ENCODE measurements at places on chromosomes 11 and 22. TPM values are rescaled to one million over a fixed set of nuclear protein-coding genes. Genes with fewer than 3 reads are reported as not detected.

SPDYC gene
- not detected for total RNA-seq

KCNK4 gene
- not detected for total RNA-seq

HSD17B12 gene
- 155 TPM for total RNA-seq

ZW10 gene
- 43.1 TPM for total RNA-seq

HMGXB4 gene
- total RNA-seq = 22.6 TPM

XKR3 gene
- not detected for total RNA-seq

MYOD1 gene
- not detected for total RNA-seq

DNA sequence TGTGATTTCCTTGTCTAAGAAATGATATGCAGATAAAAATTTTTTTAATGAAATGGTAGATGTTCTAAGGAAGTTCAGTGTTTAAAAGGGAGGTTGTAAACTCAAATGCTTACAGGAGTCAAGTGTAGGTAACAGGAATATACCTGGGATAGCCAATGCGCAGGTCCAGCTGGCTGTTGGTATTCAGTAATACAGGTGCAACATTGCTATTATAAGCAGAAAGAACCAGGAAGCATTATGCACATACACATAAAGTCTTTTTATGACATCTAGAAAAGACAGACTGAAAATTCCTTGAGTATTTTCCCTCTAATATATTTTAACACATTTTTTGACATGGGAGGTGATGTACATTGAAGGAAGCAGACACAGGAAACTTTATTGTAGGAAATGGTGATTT is 43.6 kb upstream of the B3GNT6 start:
- DNase-seq = no peak
- no peaks in the 10 kb centered on the region for H3K36me3 ChIP-seq
- H3K27me3 ChIP-seq = no peaks in the 10 kb centered on the region
- no peaks in the 10 kb centered on the region for H3K4me1 ChIP-seq

DNA sequence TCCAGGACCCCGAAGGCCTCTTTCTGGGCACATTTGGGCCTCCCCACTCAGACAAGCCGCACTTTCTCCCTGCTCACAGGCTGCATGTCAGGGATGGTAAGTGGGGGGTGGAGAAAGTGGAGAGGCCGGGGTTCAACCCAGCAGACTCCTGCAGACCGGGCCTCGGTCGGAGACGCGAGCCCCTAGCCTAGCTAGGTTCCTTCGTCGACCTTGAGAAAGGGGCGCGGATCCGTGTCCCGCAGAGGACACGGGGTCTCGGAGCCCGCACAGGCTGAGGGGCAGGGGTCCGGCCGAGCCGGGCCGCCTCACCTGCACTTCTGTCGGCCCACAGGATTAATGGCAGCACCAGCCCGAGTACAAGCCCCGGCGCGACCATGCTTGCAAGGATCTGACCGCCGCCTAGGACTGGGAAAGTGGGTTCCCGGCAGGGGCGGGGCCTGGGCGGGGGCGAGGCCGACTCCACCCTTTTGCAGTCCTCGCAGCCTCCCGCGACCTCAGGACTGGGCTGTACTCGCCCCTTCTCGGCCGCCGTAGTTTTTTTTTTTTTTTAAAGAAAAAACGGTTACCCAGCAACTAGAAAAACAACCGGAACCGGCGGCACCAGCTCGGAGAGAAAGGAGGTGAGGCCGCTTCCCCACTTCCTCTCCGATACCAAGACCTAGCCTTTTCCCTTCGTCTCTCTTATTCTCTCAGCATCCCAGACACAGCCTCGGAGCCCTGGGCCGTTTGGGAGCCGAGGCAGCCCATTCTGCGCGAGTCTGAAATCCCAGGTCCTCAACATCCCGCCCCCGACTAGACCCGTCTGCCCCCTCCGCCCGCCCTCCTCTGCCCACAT is at the start of the genes SIAE and SPA17:
Gene SIAE (minus strand): TSS at position 407 of the 835 bp plus-strand sequence. CDS start 31 bp downstream, at position 376.
Gene SPA17 (plus strand): TSS at position 572 of the 835 bp plus-strand sequence. CDS start 1,361 bp downstream, outside the sequence.
- H3K4me3 ChIP-seq = peak within 1 kb of the TSS; percentile 55
- no peaks in the 10 kb centered on the region for H3K36me3 ChIP-seq
- peaks cover 19% of the 10 kb centered on the region for H3K4me1 ChIP-seq
- peak; percentile 99 for DNase-seq

DNA sequence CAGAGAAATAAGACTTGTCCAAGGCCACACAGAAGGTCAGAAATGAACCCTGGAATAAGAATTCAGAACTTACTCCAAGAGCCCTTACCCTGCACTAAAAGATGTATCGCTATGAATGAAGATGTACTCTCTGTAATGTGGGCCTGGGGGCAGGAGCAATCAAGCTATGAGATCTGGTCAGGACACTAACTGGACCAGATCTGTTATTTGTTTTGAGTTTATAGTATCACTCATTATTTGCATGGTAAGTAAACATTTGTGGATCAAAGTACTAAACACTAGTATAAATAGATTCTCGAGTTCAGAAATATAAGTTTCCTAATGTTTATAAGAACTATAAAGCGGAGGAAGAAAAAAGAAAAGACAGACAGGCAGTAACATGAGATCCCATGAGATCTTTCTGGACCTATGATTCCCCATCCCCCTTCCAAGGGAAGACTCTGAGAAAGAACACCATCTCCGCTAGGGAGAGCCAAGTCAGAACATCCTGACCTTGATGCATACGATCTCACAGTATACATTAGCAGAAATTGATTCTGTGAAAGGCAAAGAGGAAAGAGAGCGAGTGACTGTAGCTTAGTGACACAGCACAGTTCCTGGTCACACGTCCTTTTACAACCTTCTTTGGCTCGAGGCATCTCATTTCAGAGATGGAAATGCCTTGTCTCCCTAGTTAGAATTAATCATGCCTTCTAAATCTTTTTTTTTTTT is 71.2 kb downstream of the USP35 start:
- no peak overlapping the region for H3K27ac ChIP-seq
- 0 out of 2 replicates have a peak, but pooled peaks cover 4% of the 10 kb centered on the region for H3K4me1 ChIP-seq
- H3K36me3 ChIP-seq = no peaks in the 10 kb centered on the region
- no peak for DNase-seq

DNA sequence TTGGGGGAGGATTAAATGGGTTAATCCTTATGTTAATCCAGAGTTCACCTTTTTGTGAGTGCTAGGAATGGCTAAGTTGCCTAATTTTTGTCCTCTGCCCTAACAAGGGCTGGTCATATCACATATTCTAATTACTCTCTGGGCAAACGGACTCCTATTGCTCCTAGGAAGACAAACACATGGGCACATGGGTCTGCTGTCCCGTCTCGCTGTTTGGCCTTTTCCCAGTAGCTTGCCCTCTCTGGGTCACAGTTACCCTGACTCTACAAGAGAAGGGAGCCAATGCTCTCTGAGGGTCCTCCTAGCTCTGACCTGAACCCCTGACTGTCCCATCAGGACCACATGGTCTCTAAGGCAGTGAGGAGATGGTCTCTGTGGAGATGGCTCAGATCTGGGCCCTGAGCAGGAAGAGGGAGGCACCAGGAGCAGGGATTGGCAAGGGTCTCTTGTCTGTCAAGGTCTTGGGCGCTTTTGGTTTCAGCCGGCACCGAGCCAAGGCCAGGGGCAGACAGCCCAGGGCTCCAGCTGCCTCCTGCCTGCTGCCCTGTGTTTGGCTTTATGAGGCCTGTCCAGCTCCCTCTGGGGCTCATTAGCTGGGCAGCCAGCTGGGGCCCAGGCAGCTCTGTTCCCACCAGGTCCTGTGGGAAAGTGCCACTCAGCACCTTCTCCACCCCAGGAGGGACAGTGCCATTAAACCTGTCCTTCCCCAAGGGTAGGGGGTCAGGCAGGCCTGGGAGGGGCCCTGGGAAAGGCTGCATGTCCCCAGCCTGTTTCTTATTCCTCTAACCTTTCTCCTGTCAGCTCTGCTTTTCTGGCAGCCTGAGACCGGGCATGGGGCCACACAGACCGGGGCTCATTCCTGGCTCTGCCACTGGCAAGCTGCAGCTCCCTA is 559.9 kb downstream of the MN1 start:
- H3K27me3 ChIP-seq = no peaks in the 10 kb centered on the region
- H3K36me3 ChIP-seq = no peaks in the 10 kb centered on the region
- H3K27ac ChIP-seq = peak overlapping the region; percentile 84
- H3K4me3 ChIP-seq = no peak overlapping the region

GRCh38 chr11:32796425-32796824 is 2.0 kb upstream of the CCDC73 start:
- no peak for DNase-seq
- no peaks in the 10 kb centered on the region for H3K36me3 ChIP-seq
- H3K27ac ChIP-seq = no peak overlapping the region
- H3K4me3 ChIP-seq = no peak overlapping the region
- H3K4me1 ChIP-seq = no peaks in the 10 kb centered on the region

DNA sequence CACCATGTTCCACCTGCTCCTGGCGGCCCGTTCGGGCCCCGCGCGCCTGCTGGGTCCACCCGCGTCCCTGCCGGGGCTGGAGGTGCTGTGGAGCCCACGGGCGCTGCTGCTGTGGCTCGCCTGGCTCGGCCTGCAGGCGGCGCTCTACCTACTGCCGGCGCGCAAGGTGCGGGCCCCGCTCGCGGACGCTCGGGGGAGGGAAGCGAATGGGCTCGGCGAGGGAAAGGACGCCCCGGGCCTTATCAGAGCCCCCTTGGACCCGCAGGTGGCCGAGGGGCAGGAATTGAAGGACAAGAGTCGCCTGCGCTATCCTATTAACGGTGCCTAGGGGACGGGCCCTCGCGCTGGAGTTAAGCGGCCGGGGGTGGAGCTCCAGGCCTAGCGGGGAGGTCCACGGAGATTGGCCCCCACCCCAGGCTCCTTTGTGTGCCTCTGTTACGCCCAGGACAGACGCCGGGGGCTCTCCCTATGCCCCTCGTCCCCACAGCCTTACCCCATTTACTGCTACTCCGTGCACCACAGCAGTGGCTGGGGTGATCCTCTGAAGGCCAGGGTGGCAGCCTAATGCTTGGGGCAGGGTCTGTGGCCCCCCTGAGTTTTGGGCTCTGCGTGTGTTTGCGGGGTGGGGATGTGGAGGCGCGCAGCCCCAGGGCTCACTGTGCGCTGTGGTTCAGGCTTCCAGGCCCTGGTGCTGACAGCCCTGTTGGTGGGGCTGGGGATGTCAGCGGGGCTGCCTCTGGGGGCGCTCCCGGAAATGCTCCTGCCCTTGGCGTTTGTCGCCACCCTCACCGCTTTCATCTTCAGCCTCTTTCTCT is 1.1 kb downstream of the TM7SF2 start:
- peak overlapping the region; percentile 92 for H3K27ac ChIP-seq
- peak; percentile 59 for DNase-seq
- H3K36me3 ChIP-seq = no peaks in the 10 kb centered on the region
- no peaks in the 10 kb centered on the region for H3K27me3 ChIP-seq

- H3K4me3 ChIP-seq = no peak overlapping the region
- H3K27ac ChIP-seq = no peak overlapping the region
- 0 out of 2 replicates have a peak, but pooled peaks cover 3% of the 10 kb centered on the region for H3K36me3 ChIP-seq
- H3K27me3 ChIP-seq = no peaks in the 10 kb centered on the region
- no peak for DNase-seq
Measured at GRCh38 chr11:3669742-3670183, 1.4 kb downstream of the CHRNA10 start.

DNA sequence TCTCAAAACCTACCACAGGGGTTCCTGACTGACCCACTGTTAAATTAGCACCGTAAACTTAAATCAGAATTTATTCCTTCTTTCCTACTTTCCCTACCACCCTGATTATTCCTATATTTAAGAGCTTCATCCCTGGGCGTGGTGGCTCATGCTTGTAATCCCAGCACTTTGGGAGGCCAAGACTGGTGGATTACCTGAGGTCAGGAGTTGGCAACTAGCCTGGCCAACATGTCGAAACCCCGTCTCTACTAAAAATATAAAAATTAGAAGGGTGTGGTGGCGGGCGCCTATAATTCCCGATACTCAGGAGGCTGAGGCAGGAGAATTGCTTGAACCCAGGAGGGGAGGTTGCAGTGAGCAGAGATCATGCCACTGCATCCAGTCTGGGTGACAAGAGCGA is 20.3 kb downstream of the ALG9 start:
- no peaks in the 10 kb centered on the region for H3K27me3 ChIP-seq
- H3K4me1 ChIP-seq = no peaks in the 10 kb centered on the region
- H3K4me3 ChIP-seq = no peak overlapping the region
- peaks cover 2% of the 10 kb centered on the region for H3K36me3 ChIP-seq

DNA sequence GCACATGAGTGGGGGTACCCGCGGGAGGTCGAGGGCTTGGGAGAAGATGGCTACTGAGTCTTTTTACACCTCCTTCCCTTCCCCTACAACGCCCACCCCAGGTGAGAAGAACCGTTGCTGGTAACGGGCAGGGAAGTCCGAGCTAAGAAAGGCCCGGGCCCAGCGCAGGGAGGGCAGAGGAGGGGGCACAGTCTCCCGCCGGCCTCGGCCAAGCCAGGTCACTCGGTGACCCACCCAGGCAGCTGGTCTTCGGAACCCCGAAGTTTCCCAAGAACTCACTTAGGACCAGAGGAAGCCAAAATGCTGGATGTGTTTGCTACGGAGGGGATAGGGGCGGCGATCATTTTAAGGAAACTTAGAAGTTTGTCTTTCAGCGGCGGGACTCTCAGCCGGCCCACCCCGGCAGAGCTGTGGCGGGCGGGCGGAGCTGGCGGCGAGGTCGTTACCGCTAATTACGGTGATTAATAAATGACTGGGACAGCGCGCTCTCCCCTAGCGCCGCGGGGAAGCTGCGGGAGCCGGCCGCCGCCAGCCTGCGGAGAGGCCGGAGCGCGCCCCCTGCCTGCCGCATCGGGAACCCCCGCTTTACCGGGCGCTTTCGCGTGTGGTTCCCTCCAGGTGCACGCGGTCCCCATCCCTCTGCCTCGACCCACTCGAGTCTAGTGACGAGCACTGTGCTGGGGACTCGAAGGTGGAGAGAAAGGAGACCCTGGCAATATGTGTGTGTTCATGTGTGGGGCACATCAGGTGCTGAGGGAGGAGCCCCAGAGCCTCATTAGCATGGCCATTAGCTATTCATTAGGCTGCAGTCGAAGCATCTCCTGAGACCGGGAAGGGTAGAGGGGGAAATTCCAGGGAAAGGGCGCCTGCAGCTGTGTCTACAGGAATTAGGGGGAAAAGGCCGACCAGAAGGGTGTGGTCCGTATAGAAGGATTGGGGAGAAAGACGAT is 945 bp downstream of the ROBO3 start:
- peaks cover 16% of the 10 kb centered on the region for H3K27me3 ChIP-seq
- H3K4me1 ChIP-seq = peaks cover 22% of the 10 kb centered on the region
- no peaks in the 10 kb centered on the region for H3K36me3 ChIP-seq
- H3K27ac ChIP-seq = no peak overlapping the region
- peak overlapping the region; percentile 19 for H3K4me3 ChIP-seq
- DNase-seq = peak; percentile 58

DNA sequence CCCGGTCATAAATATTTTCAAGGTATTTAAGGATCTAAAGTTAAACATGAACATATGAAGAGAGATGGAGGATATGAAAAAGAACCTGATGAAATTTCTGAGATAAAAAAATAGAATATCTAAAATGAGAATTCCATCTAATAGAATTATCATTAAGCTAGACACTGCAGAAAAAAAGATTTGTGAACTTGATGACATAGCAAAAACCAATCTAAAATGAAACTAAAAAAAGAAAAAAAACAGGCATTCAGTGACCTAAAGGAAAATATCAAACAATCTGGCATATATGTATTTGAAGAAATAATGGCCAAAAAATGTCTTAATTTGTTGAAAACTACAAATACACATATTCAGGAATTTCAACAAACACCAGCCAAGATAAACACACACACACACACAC is 81.6 kb upstream of the ZC3H12C start:
- H3K4me3 ChIP-seq = no peak overlapping the region
- DNase-seq = no peak
- H3K27ac ChIP-seq = no peak overlapping the region

GRCh38 chr22:29867851-29868250 is 15.1 kb upstream of the MTMR3 start:
- H3K27me3 ChIP-seq = no peaks in the 10 kb centered on the region
- no peak overlapping the region for H3K4me3 ChIP-seq
- no peaks in the 10 kb centered on the region for H3K36me3 ChIP-seq
- no peak for DNase-seq
